HepG2 (cell line): ENCODE measurements at places on chromosomes 2 and 18. TPM values are rescaled to one million over a fixed set of nuclear protein-coding genes. Genes with fewer than 3 reads are reported as not detected.

DNA sequence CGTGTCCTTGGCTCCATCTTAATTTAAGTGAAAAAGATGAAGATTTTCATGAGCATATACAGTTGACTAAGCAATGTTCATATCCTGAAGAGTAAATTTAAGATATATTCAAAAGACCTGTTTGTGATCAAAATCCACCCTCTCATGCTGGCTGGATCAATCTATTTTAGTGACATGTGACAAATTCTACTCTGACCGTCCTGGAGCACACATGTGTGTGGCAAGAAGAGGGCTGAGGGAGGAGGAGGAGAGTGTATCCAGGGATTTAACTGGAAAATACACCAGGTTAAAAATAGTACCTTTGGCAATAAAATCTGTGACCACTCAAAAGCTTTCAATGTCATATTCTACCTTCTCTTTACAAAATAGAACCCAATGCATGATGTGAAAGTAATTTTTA lies 228.7 kb downstream of the PID1 start:
- H3K4me1 ChIP-seq = no peaks in the 10 kb centered on the region
- H3K36me3 ChIP-seq = no peaks in the 10 kb centered on the region
- H3K4me3 ChIP-seq = no peak overlapping the region
- H3K27me3 ChIP-seq = no peaks in the 10 kb centered on the region
- DNase-seq = no peak
- H3K27ac ChIP-seq = no peak overlapping the region

- H3K27me3 ChIP-seq = 0 out of 3 replicates have a peak, but pooled peaks cover 6% of the 10 kb centered on the region
- DNase-seq = peak; percentile 64
- no peak overlapping the region for H3K4me3 ChIP-seq
- no peak overlapping the region for H3K27ac ChIP-seq
- H3K4me1 ChIP-seq = peaks cover 21% of the 10 kb centered on the region
- no peaks in the 10 kb centered on the region for H3K36me3 ChIP-seq
These were observed 319.0 kb upstream of the PKDCC start for GRCh38 chr2:41728788-41729338.

- peaks cover 9% of the 10 kb centered on the region; the same call in 1 of the 2 replicates for H3K4me1 ChIP-seq
- DNase-seq = no peak
- no peak overlapping the region for H3K4me3 ChIP-seq
- 0 out of 2 replicates have a peak, but pooled peaks cover 2% of the 10 kb centered on the region for H3K27me3 ChIP-seq
- no peaks in the 10 kb centered on the region for H3K36me3 ChIP-seq
- H3K27ac ChIP-seq = no peak overlapping the region
These were observed 140.6 kb downstream of the CCDC148 start for GRCh38 chr2:158315803-158316414.

- no peaks in the 10 kb centered on the region for H3K27me3 ChIP-seq
- H3K4me1 ChIP-seq = peaks cover 10% of the 10 kb centered on the region; the same call in 1 of the 2 replicates
- no peak overlapping the region for H3K4me3 ChIP-seq
- no peaks in the 10 kb centered on the region for H3K36me3 ChIP-seq
These were observed 213.3 kb upstream of the HNRNPA3 start for GRCh38 chr2:176999301-176999700.

- H3K27ac ChIP-seq = no peak overlapping the region
- DNase-seq = no peak
- H3K36me3 ChIP-seq = no peaks in the 10 kb centered on the region
These were observed 470.8 kb downstream of the ZNF804A start for GRCh38 chr2:185069107-185069506.

- H3K27me3 ChIP-seq = peaks cover 2% of the 10 kb centered on the region; the same call in 1 of the 2 replicates
- no peaks in the 10 kb centered on the region for H3K36me3 ChIP-seq
- H3K27ac ChIP-seq = no peak overlapping the region
- no peak for DNase-seq
- H3K4me3 ChIP-seq = no peak overlapping the region
These were observed 286.5 kb downstream of the LPIN1 start for GRCh38 chr2:12032975-12033374.

DNA sequence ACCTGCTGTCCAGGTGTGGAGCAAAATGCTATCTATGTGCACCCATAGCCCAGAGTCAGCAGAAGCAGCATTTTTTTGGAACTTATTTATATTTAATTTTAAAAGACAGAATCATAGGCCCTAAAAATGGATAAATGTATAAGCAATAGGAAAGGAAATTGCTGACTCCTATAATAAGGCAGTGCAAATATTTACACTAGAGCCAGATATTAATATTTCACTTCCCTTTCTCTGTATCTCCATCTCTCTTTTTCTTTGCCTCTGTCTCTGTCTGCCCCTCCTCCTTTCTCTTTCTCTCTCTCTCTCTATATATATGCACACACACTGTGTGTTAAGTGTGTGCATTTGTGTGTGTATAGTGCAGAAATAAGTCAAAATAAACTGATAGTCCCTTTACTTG lies 375.6 kb downstream of the SOX11 start:
- H3K4me3 ChIP-seq = no peak overlapping the region
- H3K27me3 ChIP-seq = no peaks in the 10 kb centered on the region
- H3K27ac ChIP-seq = no peak overlapping the region
- no peaks in the 10 kb centered on the region for H3K4me1 ChIP-seq
- DNase-seq = no peak

- H3K36me3 ChIP-seq = no peaks in the 10 kb centered on the region
- no peak overlapping the region for H3K27ac ChIP-seq
- no peaks in the 10 kb centered on the region for H3K27me3 ChIP-seq
- no peak overlapping the region for H3K4me3 ChIP-seq
- DNase-seq = no peak
These were observed 87.6 kb downstream of the DNAH6 start for GRCh38 chr2:84603911-84604310.

DNA sequence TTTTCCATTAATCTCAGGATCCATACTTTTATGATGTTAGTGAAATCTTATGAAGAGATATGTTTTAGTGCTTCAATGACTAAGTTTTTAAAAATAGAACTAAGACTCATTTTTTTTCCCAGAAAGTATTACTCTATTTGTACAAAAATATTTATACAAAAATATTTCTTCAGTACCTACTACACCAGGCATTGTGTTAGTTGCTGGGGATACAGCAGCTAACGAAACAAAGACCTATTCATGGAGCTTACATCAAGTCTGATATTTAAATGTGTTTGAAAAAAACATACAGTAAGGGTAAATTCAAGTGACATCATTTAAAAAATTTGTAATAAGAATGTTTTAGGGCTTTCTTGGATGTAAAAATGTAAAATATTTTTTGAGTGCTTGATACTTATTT lies 11.6 kb downstream of the VAPA start:
- DNase-seq = no peak
- peak overlapping the region; percentile 45 for H3K27ac ChIP-seq
- no peaks in the 10 kb centered on the region for H3K27me3 ChIP-seq
- peaks cover 79% of the 10 kb centered on the region for H3K4me1 ChIP-seq
- H3K4me3 ChIP-seq = no peak overlapping the region

GRCh38 chr2:127308586-127309138 lies 14.7 kb upstream of the ERCC3 start:
- no peak for DNase-seq
- no peak overlapping the region for H3K4me3 ChIP-seq
- no peak overlapping the region for H3K27ac ChIP-seq
- H3K4me1 ChIP-seq = peaks cover 13% of the 10 kb centered on the region
- H3K36me3 ChIP-seq = peaks cover 70% of the 10 kb centered on the region

- no peaks in the 10 kb centered on the region for H3K36me3 ChIP-seq
- H3K27me3 ChIP-seq = no peaks in the 10 kb centered on the region
- H3K4me3 ChIP-seq = peak overlapping the region; percentile 1; the same call in 1 of the 2 replicates
- no peak overlapping the region for H3K27ac ChIP-seq
These were observed 960.9 kb downstream of the CBLN2 start for GRCh38 chr18:71583252-71583651.

GRCh38 chr2:218722419-218722818 lies 11.8 kb downstream of the TTLL4 start:
- H3K4me1 ChIP-seq = peaks cover 36% of the 10 kb centered on the region
- no peaks in the 10 kb centered on the region for H3K27me3 ChIP-seq
- no peak overlapping the region for H3K27ac ChIP-seq
- no peak overlapping the region for H3K4me3 ChIP-seq
- DNase-seq = no peak
- peaks cover 19% of the 10 kb centered on the region for H3K36me3 ChIP-seq

DNA sequence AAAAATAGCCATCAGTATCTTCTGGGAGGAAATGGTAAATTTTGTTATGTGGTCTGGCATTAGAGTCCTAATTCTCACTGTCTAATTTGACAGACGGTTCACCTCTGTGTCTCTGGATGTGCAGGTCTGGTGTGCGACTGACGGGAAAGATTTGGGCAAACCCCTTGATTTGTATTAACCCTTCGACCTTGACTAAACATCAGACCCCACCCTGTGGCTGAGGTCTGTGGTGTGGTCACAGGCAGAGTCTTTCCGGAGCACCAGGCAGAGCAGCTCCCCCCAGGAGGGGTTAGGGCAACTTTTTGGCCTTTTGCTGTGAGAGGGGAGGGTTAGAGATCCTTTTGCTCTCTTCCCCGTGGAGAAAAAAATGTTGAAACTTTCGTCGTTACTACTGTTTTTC lies 6.4 kb downstream of the TWIST2 start:
- no peak overlapping the region for H3K27ac ChIP-seq
- no peak for DNase-seq
- H3K36me3 ChIP-seq = no peaks in the 10 kb centered on the region
- no peaks in the 10 kb centered on the region for H3K4me1 ChIP-seq
- H3K27me3 ChIP-seq = peaks cover 70% of the 10 kb centered on the region
- H3K4me3 ChIP-seq = no peak overlapping the region

DNA sequence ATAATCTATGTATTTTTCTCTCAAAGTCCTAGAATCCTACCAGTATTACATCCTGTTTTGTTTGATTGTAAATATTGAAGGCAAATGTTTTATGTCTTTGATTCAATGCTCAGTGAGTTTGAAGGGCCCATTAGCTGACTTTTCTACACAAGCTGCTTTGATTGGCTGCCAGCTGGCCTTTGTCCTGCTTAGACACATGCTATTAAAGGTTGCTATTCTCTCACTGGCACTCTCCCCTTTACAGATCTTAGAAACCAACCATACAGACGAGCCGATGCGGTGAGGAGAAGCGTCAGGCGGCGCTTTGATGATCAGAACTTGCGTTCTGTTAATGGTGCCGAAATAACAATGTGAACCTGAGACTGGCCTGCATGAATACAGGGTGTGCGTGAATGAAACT lies 69.7 kb downstream of the PRPF40A start:
- no peak for DNase-seq
- no peak overlapping the region for H3K4me3 ChIP-seq
- H3K36me3 ChIP-seq = peaks cover 44% of the 10 kb centered on the region
- no peak overlapping the region for H3K27ac ChIP-seq

GRCh38 chr2:140797718-140798117 lies 1333.1 kb downstream of the LRP1B start:
- no peak overlapping the region for H3K27ac ChIP-seq
- H3K4me1 ChIP-seq = no peaks in the 10 kb centered on the region
- no peaks in the 10 kb centered on the region for H3K36me3 ChIP-seq
- DNase-seq = no peak
- no peaks in the 10 kb centered on the region for H3K27me3 ChIP-seq
- no peak overlapping the region for H3K4me3 ChIP-seq

GRCh38 chr2:113755835-113756354 lies 547 bp downstream of the SLC35F5 start:
- H3K4me3 ChIP-seq = peak overlapping the region; percentile 97
- H3K27ac ChIP-seq = peak overlapping the region; percentile 84
- peak; percentile 12 for DNase-seq
- no peaks in the 10 kb centered on the region for H3K27me3 ChIP-seq

- H3K4me3 ChIP-seq = no peak overlapping the region
- no peaks in the 10 kb centered on the region for H3K27me3 ChIP-seq
- no peaks in the 10 kb centered on the region for H3K36me3 ChIP-seq
- H3K27ac ChIP-seq = no peak overlapping the region
These were observed 145.3 kb downstream of the NCKAP5 start for GRCh38 chr2:133422931-133423351.

GRCh38 chr18:11981192-11981542 lies at the start of gene IMPA2:
TSS of gene IMPA2 (plus strand) at chr18:11981507. CDS start at chr18:11981670, 163 bp downstream.
- H3K27me3 ChIP-seq = no peaks in the 10 kb centered on the region
- H3K4me1 ChIP-seq = peaks cover 59% of the 10 kb centered on the region
- H3K27ac ChIP-seq = peak within 1 kb of the TSS; percentile 100
- no peaks in the 10 kb centered on the region for H3K36me3 ChIP-seq
- H3K4me3 ChIP-seq = peak within 1 kb of the TSS; percentile 79

DNA sequence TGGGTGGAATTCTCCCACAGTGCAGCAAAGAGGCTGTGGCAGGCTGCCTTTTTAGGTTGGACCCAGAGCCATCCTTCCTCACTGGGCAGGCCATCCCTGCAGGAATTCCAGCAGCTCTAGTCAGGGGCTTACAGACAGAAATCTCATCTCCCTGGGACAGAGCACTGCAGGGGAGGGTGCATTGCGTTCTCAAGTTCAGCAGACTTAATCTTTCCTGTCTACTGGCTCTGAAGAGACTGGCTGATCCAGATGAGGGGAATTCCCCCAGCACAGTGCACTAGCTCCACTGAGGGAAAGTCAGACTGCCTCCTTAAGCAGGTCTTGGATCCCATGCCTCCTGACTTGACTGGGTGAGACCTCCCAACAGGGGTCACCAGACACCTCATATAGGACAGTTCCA lies 899.7 kb upstream of the VRK2 start:
- H3K27me3 ChIP-seq = no peaks in the 10 kb centered on the region
- H3K27ac ChIP-seq = no peak overlapping the region
- H3K36me3 ChIP-seq = no peaks in the 10 kb centered on the region

DNA sequence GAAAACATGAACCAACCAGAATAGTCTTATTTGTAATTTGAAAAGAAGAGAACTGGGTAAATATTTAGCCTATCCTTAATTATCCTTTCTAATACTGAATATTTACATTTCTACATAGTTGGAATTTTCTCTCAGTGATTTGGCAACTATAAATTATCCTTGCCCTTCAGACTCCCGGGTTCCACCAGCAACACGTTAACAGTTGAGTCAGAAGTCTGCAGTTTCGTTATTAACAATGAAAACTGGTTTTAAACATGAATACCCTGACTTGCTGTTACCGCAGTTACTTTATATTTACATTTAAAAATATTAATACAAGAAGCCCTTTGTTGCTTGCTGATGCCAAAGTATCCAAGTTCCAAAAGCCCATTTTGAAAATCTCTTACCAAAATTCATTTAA lies 673.0 kb downstream of the ARHGAP15 start:
- H3K27me3 ChIP-seq = no peaks in the 10 kb centered on the region
- no peak overlapping the region for H3K4me3 ChIP-seq
- DNase-seq = no peak
- no peaks in the 10 kb centered on the region for H3K4me1 ChIP-seq
- H3K27ac ChIP-seq = no peak overlapping the region
- no peaks in the 10 kb centered on the region for H3K36me3 ChIP-seq

- no peaks in the 10 kb centered on the region for H3K36me3 ChIP-seq
- peak overlapping the region; percentile 45 for H3K27ac ChIP-seq
- no peaks in the 10 kb centered on the region for H3K27me3 ChIP-seq
- no peak overlapping the region for H3K4me3 ChIP-seq
These were observed 23.6 kb downstream of the ALPK2 start for GRCh38 chr18:58605027-58606020.

- H3K4me3 ChIP-seq = no peak overlapping the region
- no peaks in the 10 kb centered on the region for H3K4me1 ChIP-seq
- no peak for DNase-seq
- no peak overlapping the region for H3K27ac ChIP-seq
- H3K27me3 ChIP-seq = peaks cover 44% of the 10 kb centered on the region; the same call in 2 of the 3 replicates
- H3K36me3 ChIP-seq = no peaks in the 10 kb centered on the region
These were observed 833.2 kb downstream of the GALR1 start for GRCh38 chr18:78082816-78083215.

- no peak for DNase-seq
- no peak overlapping the region for H3K27ac ChIP-seq
- no peaks in the 10 kb centered on the region for H3K27me3 ChIP-seq
- peaks cover 34% of the 10 kb centered on the region for H3K4me1 ChIP-seq
- peaks cover 74% of the 10 kb centered on the region for H3K36me3 ChIP-seq
- H3K4me3 ChIP-seq = no peak overlapping the region
These were observed 19.2 kb downstream of the HNRNPLL start for GRCh38 chr2:38583524-38583923.

Gene DNAJC10
- 178 and 190 TPM in 2 replicates for total RNA-seq

Gene CAB39
- 45.3 and 59.5 TPM in 2 replicates for total RNA-seq

Gene LYPD1
- not detected in 2 replicates for total RNA-seq

Gene RBKS
- total RNA-seq = 7.7 and 11.7 TPM in 2 replicates

Gene ADGRF3
- total RNA-seq = 0.14 and 0.40 TPM in 2 replicates

Gene VAMP5
- total RNA-seq = 7.2 and 9.0 TPM in 2 replicates

Gene RNF25
- total RNA-seq = 37.0 and 37.1 TPM in 2 replicates

Gene AMER3
- total RNA-seq = not detected in 2 replicates

Gene AFF3
- not detected in 2 replicates for total RNA-seq

Gene SUMO1
- 173 and 267 TPM in 2 replicates for total RNA-seq
